ENCODE measurements at places on chromosomes 6 and 20.
A peak's percentile ranks its signal among the peaks of the same experiment; 100 is the strongest.

DNA sequence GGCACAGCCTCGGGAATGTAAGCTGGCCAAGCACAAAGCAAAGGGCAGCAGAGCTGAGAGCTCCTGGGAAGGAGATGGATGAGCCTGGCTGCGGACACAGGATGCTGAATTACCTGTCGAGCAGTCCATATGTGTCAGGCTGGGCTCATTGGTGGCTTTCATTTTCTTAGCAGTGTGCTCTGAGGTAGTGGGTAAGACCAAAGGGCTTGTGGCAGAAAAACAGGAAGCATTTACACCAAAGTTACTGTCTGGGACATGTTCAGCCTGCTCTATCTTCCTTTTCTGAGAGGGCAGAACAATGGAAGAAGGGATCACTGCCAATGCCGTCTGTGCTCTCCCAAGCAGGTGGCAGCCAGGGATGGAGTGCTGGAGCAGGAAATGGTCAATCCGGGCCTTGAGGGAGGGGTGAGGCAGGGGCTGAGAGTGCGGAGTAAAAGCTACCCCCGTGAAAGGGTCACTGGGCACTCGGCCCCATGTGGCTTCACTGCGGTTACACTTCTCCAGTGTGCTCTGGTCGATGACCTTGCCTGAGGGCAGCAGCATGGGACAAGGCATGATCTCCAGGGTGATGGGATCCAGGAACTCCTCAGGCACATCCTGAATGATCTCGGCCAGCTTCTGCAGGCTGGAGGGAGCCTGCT is 36.9 kb upstream of the AVP start:
- no peak for DNase-seq
- H3K27me3 ChIP-seq: no peaks in the 10 kb centered on the region
- H3K27ac ChIP-seq: no peak overlapping the region
- no peak overlapping the region for H3K4me3 ChIP-seq

- no peaks in the 10 kb centered on the region for H3K36me3 ChIP-seq
- H3K27ac ChIP-seq: peak overlapping the region; percentile 69
- H3K27me3 ChIP-seq: no peaks in the 10 kb centered on the region
Observed at GRCh38 chr20:25203871-25204320, 8.4 kb downstream of the ENTPD6 start.

- H3K27me3 ChIP-seq: no peaks in the 10 kb centered on the region
- DNase-seq: peak; percentile 67
- peak overlapping the region; percentile 71 for H3K4me3 ChIP-seq
- H3K36me3 ChIP-seq: no peaks in the 10 kb centered on the region
Observed at GRCh38 chr20:36093025-36093803, 61.3 kb upstream of the EPB41L1 start.

GRCh38 chr6:169959136-169960002 is 207.9 kb downstream of the ERMARD start:
- no peaks in the 10 kb centered on the region for H3K36me3 ChIP-seq
- H3K4me3 ChIP-seq: no peak overlapping the region
- peak; percentile 18 for DNase-seq
- H3K27ac ChIP-seq: no peak overlapping the region
- no peaks in the 10 kb centered on the region for H3K4me1 ChIP-seq

GRCh38 chr6:144857086-144857485 is 572.0 kb downstream of the UTRN start:
- H3K4me3 ChIP-seq: no peak overlapping the region
- no peaks in the 10 kb centered on the region for H3K27me3 ChIP-seq
- H3K27ac ChIP-seq: no peak overlapping the region
- H3K36me3 ChIP-seq: no peaks in the 10 kb centered on the region
- DNase-seq: no peak
- H3K4me1 ChIP-seq: no peaks in the 10 kb centered on the region

- no peaks in the 10 kb centered on the region for H3K27me3 ChIP-seq
- H3K4me1 ChIP-seq: peaks cover 8% of the 10 kb centered on the region
- DNase-seq: no peak
- no peak overlapping the region for H3K27ac ChIP-seq
- no peaks in the 10 kb centered on the region for H3K36me3 ChIP-seq
Observed at GRCh38 chr6:31775633-31776484, 1.3 kb downstream of the VWA7 start.

DNA sequence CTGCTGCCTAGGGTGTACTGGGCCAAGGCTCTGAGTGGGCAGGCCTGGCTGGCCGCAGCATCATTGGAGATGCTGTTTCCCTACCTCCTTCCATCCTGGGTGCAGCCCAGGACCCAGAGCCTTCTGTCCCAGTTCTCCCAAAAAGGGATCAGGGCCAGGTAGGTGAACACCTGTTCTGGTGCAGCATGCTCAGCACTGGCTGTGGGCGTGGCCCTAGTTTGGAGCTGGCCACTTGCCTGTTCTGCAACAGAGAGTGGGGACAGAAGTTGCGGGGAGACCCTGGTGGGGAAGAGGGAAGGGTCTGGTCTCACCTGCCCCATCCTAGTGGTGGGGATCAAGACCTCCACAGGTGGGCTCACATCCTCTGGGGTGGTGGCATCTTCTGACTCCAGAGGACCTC is 1.4 kb upstream of the ARMC12 start:
- H3K36me3 ChIP-seq: no peaks in the 10 kb centered on the region
- H3K4me3 ChIP-seq: no peak overlapping the region
- peaks cover 16% of the 10 kb centered on the region for H3K4me1 ChIP-seq
- no peak for DNase-seq
- no peak overlapping the region for H3K27ac ChIP-seq
- no peaks in the 10 kb centered on the region for H3K27me3 ChIP-seq

DNA sequence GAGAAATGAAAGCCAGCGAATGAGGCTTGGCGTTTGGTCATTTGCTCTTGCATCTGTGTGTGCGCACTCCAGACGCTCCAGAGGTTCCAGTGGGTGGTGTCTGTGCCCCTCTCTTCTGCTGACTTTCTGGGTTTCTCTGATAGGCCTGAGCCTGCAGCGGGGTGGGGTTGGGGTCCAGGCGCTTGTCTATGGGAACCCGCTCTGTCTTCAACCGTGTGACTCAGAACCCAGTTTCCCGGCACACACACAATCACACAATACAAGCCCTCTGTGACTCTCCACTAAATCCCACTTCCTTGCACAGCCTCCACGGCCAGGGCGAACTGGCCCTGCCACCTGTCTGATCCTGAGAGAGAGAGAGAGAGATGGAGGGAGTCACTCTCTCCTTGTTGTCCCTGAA is 24.6 kb downstream of the RBM38 start:
- H3K27ac ChIP-seq: no peak overlapping the region
- no peaks in the 10 kb centered on the region for H3K4me1 ChIP-seq

- no peaks in the 10 kb centered on the region for H3K27me3 ChIP-seq
- no peaks in the 10 kb centered on the region for H3K36me3 ChIP-seq
- no peak overlapping the region for H3K27ac ChIP-seq
- H3K4me1 ChIP-seq: no peaks in the 10 kb centered on the region
Observed at GRCh38 chr20:20808016-20808415, 95.6 kb upstream of the RALGAPA2 start.

GRCh38 chr6:82436740-82437139 is 73.1 kb downstream of the TPBG start:
- no peaks in the 10 kb centered on the region for H3K4me1 ChIP-seq
- no peak overlapping the region for H3K4me3 ChIP-seq
- no peak for DNase-seq
- no peaks in the 10 kb centered on the region for H3K36me3 ChIP-seq
- no peak overlapping the region for H3K27ac ChIP-seq

DNA sequence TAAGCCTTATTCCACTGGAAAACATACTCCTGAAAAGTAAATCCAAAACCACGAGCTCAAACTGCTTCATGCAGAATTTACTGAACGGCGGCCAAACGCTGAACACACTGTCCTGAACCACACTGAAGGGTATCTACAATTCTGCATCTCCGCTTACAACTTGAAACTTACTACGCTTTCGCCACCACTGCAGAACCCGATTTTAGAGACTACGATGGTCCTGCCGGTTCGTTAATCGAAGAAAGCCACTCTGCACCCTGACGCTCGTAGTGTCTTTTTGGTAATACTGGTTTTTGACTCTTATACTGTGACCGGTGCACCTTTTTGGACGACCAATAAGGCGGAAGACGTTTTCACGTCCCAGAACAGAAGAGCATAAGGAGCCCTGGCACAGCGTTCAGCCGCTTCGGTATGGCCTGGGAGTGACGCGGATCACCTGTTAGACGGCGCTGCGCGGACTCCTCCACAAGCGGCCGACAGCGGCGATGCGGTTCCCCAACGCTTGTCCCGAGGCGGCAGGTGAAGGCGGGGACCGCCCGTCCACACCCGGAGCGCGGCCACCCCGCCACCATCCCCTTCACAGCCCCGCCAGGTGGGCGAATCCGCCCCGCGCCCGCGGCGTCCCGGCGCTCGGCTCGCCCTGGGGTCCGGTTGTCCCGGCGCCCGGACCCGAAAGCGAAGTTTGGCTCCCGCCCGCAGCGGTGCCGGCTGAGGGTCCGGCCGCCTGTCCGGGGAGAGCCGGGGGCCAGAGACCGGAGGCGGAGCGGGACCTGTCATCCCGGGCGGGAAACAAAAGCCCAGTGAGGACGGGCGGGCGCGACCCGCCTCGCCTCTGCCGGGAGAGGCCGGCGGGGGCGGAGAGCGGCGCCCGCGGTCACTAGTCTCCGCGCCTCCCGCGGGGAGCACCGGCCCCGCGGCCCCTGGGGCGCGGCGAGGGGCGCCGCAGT is 784 bp downstream of the FKBP5 start:
- H3K4me3 ChIP-seq: peak overlapping the region; percentile 99
- peak overlapping the region; percentile 91 for H3K27ac ChIP-seq
- DNase-seq: peak; percentile 63
- no peaks in the 10 kb centered on the region for H3K27me3 ChIP-seq
- peaks cover 5% of the 10 kb centered on the region for H3K4me1 ChIP-seq

DNA sequence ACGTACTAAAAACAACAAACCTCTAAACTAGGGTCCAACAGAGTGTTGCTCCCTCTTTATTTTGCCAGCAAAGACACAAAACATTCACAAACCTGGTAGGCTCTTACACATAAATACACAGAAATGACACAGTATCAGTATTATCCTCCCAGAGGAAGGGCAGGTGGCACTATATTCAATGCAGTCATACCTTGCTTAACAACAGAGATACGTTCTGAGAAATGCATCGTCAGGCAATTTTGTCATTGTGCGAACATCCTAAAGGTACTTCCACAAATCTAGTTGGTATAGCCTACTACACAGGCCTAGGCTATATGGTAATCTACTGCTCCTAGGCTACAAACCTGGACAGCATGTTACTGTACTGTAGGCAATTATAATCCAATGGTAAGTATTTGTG is 9.6 kb downstream of the ZBTB2 start:
- no peak for DNase-seq
- no peak overlapping the region for H3K4me3 ChIP-seq
- H3K27me3 ChIP-seq: no peaks in the 10 kb centered on the region
- H3K4me1 ChIP-seq: no peaks in the 10 kb centered on the region
- H3K27ac ChIP-seq: no peak overlapping the region

GRCh38 chr6:102679865-102680264 is 1286.4 kb downstream of the GRIK2 start:
- H3K27me3 ChIP-seq: no peaks in the 10 kb centered on the region
- peaks cover 4% of the 10 kb centered on the region for H3K36me3 ChIP-seq
- DNase-seq: no peak
- H3K4me1 ChIP-seq: no peaks in the 10 kb centered on the region
- no peak overlapping the region for H3K27ac ChIP-seq
- H3K4me3 ChIP-seq: no peak overlapping the region

DNA sequence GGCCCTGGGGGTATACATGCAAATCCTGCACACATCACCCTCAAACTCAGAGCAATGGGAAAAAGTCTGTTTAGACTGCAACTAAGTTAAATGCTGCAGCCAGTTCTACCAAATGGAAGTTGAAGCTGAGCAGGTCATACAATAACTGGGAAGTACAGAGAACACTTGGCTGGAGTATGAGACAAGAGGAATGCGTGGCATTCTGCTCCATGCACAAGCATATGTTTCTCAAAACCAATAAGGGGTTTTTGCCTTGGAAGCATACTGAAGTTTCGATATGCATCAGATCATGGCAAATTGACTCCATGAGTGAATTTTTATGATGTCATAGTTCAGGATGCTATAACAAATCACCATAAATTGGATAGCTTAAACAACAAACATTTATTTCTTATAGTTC is 193.8 kb downstream of the COL12A1 start:
- no peaks in the 10 kb centered on the region for H3K36me3 ChIP-seq
- no peak overlapping the region for H3K27ac ChIP-seq
- H3K4me3 ChIP-seq: no peak overlapping the region
- H3K27me3 ChIP-seq: no peaks in the 10 kb centered on the region

- DNase-seq: no peak
- no peaks in the 10 kb centered on the region for H3K27me3 ChIP-seq
- H3K27ac ChIP-seq: no peak overlapping the region
- no peak overlapping the region for H3K4me3 ChIP-seq
- H3K36me3 ChIP-seq: no peaks in the 10 kb centered on the region
- H3K4me1 ChIP-seq: no peaks in the 10 kb centered on the region
Observed at GRCh38 chr20:10329387-10330005, 104.5 kb downstream of the MKKS start.
